Left ventricle myocardium inferior (tissue), 1 donor: ENCODE measurements at places on chromosomes 2 and 18.

GRCh38 chr2:75003773-75004172, 45.3 kb downstream of the POLE4 start:
- no peak for DNase-seq

DNA sequence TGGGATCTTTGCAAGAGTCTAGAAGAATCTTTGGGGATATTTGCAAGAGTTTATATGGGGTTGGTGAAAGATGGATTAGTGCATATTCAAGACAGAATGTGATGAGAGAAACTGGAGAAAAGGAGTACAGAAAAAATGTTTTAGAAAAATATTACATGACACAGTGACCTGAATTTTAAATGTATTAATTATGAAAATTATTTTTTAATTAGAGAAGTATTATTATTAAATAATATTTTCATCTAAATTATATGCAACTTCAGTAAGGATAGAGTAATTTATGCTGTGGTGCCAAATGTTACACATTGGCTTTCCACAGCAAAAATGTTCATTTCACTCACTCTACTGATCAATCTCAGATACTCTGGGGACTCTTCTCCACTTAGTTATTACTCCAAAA, 1442.8 kb upstream of the SLC39A10 start:
- no peak for DNase-seq

DNA sequence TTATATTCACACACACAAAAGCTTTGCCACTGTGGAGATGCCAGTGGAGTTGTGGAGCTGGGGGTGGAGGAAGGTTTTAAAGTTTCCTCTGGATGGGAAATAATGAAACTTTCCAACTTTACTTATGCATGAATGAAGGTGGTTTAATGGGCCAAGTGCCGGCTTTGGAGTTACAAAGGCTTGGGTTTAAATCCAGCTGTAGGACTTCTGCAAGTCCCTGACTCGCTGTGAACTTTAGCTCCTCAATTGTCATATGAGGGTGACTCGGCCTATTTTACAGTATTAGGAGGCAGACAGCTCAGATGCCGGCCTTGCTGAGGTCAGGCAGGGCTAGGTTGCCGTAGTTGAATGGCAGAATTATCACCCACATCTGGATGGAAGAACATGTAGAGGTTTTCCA, 415.8 kb upstream of the TRIB2 start:
- no peak for DNase-seq

- DNase-seq: no peak
Measured at GRCh38 chr2:60215386-60215901, 338.0 kb downstream of the BCL11A start.
